ENCODE measurements at places on chromosomes 6 and 20.

- DNase-seq: no peak
Measured at GRCh38 chr20:11200423-11200822, 526.6 kb upstream of the JAG1 start.

GRCh38 chr6:148249679-148250375 is 92.8 kb upstream of the SASH1 start:
- DNase-seq: no peak

- no peak for DNase-seq
Measured at GRCh38 chr6:165227644-165228329, 81.6 kb downstream of the C6orf118 start.

DNA sequence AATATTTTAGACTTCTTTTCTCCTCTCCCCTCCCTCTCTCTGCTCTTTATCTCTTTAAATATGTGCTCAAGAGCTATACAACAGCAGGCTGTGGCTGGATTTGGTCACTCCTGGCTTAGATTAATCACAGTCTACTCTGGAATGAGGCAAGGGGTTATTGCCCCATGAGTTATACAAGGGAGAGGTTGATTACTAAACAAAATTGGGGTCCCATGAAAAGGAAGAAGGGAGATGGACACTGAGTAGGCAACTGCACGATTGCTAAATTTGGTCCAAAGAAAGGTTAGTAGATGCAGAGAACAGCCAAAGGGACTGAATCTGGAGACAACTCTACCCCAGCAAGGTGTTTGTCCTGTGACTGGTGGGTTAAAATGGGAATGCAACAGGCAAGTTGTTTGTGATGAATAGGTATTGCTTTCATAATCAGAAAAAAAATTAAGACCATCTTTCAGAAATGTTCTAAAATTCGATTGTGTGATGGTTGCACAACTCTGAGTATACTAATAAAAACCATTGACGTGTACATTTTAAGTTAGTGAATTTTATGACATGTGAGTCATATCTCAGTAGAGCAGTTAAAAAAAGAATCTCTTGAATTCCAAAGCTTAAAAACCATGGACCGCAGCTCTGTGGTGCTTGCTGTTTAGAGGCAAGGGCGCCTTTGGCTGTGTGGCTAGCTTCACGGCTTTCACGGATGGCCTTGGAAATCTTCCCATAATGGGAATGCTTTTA is 57.1 kb downstream of the KIZ start:
- DNase-seq: no peak
